ENCODE measurements at places on chromosomes 3 and 15.

DNA sequence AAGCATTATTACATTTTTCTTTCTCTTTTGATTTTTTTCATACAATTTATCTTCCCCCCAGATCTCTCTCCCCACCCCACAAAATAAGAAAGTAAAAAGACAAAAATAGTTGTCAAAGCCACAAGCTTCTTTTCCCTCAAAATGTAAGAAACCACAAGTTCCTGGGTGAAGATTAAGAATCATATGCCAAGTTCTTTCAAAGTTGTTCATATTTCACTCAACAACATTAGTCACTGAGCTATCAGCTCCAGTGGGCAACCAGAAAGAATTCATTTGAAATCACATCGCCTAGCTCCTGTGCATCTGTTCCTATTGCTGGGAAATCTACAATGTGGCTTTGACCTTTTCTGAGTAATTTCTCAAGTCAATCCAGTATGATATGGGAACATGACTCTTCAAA is 681.6 kb upstream of the ARPP21 start:
- DNase-seq = no peak

DNA sequence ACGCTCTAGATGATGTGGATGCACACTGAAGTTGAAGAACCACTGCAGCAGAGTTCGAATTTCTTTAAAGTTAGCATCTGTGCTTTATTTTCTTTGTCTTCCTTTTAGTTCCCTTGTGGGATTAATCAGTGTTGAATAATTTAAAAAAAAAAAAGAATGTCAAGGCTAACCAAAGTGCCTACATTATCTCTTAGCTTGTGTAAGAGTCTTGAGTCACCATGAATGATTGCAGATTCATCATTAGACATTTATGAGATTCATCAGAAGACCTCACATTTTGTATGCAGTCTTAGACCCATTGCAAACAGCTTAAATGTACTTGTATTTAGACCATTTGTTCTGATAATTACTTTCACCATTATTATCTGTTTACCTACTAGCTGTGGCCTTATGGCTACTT is 182.2 kb downstream of the FNDC3B start:
- DNase-seq = no peak

- DNase-seq = no peak
Observed at GRCh38 chr15:85752491-85752961, 42.2 kb downstream of the KLHL25 start.

GRCh38 chr3:11556851-11557644 is 86.7 kb downstream of the VGLL4 start:
- no peak for DNase-seq

- DNase-seq = no peak
Observed at GRCh38 chr3:114450008-114450596, 156.3 kb downstream of the TIGIT start.

DNA sequence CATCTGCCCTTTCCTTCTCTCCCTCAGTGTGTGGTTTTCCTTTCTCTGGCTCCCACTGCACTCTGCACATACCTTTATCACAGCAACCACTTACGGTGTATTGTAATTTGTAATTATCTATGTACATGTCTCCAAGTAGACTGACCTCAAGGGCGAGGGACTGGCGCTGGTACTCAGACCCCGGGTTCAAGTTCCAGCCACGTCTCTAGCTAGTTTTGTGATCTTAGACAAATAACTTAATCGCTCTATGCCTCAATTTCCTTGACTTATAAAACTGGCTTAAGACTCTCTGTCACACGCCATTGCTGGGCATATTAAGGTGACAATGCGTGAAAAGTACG is 607 bp upstream of the SENP2 start:
- no peak for DNase-seq

DNA sequence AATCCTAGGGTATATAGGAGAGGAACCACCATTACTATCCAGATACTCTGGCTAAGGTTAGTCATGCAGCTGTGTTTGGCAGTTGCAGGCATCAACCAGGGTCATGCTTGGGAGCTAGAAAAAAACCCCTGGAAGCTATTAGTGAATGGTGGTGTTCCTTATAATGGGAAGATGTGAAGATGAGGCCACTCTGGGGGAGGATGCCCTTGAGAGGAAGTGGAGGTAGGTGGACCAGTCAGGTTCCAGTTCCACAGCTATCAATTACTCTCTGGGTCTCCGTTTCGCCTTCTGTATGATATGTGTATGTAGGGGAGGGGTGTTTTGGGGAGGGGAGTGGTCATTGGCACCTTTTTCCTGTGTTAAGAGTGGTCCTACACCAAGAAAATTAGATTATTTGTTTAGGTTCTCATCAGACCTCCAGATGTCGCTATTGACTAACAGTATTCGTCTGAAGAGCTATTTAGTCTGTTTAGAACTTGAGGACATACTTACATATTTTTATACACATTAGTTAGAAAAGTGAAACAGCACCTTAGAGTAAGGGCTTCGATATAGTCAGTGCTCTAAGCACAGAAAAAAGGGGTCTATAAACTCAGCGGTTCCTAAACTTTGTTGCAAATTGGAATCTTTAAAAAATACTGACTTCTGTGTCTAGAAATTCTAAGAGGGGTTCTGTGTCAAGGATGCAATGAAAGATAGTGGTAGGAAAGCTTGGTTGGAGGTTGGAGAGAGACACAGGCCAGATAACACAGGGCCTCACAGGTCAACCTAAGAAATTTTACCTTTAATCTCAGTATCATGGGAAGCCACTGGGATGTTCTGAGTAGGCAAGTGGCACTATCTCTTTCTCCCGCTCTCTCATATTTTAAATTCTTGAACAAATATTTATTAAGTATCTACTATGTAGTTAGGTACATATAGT is 9.1 kb upstream of the HPS3 start:
- DNase-seq = no peak
